ENCODE measurements at places on chromosomes 5 and 9.

DNA sequence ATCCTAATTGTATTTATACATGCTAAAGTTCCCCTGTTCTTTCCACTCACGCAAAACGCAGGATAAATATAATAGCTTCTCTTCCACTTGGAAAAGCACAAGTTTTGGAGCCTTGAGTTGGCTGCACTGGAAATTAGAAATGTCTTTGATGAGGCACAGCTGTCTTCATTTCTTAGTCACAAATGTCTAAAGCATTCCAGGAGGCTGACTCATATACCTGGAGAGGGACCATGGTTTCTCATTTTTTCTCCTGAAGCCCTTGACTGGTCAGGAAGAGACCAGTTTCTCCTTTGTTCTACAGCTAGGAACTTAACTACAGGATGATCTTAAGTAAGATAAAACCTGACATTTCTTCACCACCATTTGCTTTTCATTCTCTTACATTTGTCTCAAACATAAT is 16.2 kb downstream of the MTX3 start:
- DNase-seq = no peak

DNA sequence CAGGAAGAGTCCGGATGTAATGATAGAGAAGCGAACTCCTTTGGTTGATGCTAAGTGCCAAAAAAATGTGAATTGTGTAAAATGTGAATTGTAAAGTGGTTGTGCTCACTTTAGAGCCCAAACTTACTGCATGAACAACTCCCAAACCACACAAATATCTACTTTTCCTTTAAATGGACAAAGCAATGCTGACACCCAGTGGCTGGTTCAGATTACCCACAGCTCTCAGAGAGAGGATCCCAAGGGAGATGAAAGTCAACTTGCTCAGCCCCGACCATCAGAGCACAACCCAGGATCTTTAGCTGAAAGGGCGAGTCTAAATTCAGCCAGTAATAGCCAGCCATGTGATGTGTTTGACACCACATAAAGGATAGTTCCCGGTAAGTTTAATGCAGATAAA is 133.7 kb downstream of the NMUR2 start:
- no peak for DNase-seq

GRCh38 chr5:135212361-135213026 is 178.5 kb upstream of the PITX1 start:
- DNase-seq = no peak

DNA sequence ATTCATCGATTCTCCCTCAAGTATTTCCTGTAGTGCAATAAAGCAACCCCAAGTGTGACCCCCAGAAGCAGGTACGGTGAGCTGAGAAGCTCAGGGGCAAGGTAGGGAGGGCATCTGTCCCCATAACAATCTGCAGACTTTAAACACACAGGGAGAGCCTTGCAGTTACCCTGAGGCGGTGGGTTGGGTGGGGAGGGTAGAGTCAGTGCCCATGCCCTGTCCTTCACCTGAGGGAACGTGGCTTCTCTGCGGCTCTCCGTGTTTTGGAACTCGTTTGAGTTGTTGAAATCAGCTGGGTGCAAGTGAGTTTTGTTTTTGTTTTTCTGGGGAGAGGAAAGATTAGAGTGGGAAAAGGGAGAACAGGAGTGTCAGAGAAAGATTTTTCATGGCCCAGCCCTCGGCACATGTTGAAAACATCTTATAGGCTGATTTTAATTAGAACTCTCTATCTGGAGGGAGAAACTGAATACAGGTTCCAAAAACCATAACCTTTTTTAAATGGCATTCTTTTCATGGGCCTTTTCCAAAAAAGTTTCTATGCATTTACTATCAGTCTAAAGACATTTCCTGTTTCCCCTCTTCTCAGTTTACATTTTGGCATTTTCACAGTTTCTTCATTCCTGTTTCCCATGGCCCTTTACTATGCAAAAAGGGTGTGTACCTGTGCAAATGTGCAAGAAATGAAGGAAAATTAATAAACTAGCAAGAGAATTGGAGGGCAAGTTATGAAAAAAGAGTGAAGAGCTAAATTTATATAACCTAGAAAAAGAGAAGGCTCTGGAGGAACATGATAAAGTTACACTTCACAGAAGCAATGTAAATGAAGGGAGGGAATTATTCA is 266.5 kb upstream of the VLDLR start:
- DNase-seq = no peak

GRCh38 chr5:149416987-149417710 is 38.1 kb upstream of the IL17B start:
- no peak for DNase-seq
